ENCODE measurements at places on chromosomes 3 and 15.
A peak's percentile ranks its signal among the peaks of the same experiment; 100 is the strongest.

DNA sequence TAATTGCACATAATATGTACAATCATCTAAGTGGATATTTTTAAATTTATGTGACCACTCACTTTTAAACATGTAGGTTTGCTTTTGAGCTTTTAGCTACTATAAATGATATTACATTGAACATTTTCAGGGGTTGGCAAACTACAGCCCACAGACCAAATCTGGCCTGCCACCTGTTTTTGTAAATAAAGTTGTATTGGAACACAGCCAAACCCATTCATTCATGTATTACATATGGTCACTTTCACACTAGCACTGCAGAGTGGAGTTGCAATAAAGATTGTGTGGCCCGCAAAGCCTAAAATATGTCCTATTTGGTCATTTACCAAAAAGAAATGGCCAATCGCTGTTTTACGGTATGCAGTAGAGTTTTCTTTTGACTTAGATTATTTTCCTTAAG lies 21.2 kb downstream of the CMTM7 start:
- DNase-seq = no peak

DNA sequence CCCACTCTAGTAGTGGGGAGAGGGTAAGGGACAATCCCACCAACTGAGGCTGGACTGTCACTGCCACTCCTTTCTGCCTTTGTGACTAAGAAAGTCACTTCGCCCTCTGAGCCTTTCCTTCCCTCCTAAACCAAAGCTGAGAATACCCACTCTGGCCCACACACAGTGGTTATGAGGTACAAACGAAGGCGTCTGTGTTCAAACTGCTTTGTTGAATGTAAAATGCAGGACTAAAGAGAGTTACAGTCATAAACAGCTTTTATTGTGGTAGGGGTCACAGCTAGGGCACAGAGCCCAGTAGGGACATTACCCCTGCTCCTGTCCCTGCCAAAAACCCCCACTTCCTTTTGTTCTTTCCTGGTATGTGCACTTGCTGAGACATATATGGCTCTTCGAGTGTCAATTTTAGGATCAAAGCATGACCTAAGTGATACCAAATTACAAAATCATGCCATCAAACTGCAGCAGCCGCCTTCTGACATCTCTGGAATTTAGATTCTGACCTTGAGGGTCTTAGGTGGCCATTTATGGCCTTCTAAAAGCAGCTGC lies 45.1 kb downstream of the CTDSPL start:
- DNase-seq = peak; percentile 8

- DNase-seq = peak; percentile 70
Measured at GRCh38 chr15:90956274-90957030, 1.8 kb downstream of the RCCD1 start.

GRCh38 chr3:76570436-76571057 lies 469.4 kb upstream of the ROBO2 start:
- no peak for DNase-seq

GRCh38 chr3:120469882-120470301 lies 19.1 kb upstream of the FSTL1 start:
- DNase-seq = no peak

GRCh38 chr3:196397941-196398340 lies 34.3 kb downstream of the UBXN7 start:
- no peak for DNase-seq

GRCh38 chr3:44682182-44682896 lies 30.1 kb upstream of the ZNF502 start:
- DNase-seq = no peak

DNA sequence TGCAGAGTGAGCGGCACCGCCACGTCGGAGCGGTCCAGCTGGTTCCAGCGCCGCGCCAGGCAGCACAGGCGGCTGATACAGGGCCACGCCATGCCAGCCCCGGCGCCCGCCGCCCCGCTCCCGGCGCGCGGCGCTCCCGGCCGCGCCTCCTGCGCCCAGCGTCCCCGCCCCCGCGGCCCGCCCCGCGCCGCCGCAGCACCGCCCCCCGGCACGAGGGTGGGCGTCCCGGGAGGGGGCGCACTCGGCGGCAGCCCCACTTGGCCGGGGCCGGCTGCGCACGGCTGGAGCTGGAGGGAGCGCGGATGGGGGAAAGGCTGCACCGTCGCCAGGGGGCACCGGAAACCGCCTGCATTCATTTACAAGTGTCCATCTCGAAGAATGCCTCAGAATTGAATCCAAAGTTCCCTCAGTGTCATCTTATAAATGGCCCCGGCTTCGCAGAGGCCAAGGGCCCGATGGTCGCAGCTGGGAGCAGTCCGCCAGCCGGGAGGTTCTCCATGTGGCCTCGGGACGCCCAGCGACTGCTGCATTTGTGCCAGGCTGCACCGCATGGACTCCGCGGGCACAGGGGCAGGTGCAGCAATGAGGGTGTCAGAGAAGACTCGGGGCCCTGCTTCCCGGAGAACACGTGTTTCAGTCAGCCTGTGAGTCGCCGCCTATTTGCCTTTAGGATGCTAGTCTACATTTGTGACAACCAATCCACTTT lies at the start of gene MAP6D1:
Gene MAP6D1, minus strand, starts transcription at position 122 of the 706 bp plus-strand sequence. Its CDS starts 30 bp downstream, at position 92.
- peak; percentile 49 for DNase-seq

DNA sequence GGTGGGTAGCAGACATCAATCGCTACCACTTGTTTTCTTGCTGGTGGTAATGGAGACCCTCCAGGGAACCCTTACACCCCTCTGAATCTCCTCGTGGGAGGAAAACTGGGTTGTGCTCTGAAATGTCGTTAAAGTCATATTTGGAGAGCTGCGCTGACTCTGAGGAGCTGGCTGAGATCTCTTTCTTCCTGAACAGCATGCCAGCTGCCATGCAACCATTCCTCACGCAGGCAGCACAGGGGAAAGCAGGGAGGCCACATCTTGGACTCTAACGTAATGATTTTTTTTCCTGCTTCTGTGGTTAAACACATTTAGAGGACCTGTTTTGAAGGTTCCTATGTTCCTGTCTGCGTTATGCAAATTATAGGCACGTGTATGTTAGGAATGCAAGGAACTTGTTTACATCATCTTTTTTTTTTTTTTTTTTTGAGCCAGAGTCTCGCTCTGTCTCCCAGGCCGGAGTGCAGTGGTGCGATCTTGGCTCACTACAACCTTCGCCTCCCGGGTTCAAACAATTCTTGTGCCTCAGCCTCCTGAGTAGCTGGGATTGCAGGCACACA lies 156.7 kb downstream of the TJP1 start:
- no peak for DNase-seq

GRCh38 chr3:185363662-185364203 lies 797 bp downstream of the MAP3K13 start:
- no peak for DNase-seq

- no peak for DNase-seq
Measured at GRCh38 chr3:120393761-120394160, 44.6 kb upstream of the LRRC58 start.

DNA sequence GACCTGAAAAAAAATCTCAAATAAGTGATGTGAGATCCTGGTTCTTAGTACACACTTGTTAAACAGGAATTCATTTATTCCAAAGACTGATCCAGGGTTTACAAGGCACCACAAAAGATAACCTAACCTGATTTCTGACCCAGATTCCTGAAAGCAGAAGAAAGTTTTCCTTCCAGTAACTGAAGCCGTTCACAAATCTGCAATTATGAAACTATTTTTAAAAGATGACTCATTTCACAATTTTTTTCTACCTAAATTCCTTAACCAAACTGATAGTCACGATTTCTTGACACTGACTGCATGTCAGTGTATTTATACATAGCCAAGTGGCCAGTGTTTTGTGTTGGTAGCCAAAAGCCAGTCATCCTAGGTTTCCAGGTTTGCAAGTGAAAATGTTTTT lies 17.1 kb downstream of the SLC9A9 start:
- DNase-seq = no peak

DNA sequence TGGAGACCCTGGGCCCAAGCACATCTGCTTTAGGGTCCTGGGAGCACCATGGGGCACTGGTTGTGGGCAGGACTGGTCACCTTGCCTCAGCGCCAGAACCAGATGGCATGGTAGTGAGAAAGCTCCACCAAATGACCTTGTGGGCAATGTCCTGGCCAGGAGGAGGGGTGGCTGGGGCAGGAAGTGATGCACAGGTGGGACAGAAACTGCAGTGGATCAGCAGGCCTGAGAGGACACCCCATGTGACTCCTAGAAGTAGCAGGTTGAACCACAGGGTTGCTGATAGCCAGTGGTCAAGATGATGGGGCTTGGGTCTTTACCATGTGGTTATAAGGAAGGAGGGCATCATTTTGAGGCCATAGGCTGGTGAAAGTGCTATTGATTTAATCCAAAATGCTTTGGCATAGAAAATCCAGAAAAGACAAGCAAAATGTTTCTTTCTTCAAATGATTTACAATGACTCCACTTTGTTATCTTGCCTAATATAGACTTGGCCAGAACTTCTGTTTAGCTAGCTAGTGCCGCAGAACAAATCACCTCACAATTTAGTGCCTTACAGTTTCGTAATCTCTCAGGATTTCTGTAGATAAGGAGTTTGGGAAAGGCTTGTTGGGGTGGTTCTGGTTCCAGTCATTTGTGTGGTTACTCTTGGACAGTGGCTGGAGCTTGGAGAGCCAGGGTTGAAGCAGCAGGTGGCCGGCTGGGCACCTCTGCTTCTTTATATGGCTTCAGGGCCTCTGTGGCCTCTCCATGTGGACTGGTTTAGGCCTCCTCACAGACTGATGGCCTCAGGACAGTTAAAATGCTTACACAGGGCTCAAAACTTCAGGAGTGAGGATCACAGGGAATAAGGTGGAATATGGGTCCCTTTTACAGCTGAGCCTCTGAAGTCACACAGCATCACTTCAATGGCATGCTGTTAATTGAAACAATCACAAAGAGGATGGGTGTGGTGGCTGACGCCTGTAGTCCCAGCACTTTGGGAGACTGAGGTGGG lies 27.5 kb downstream of the TMEM158 start:
- no peak for DNase-seq

GRCh38 chr3:115062009-115062408 lies 85.1 kb downstream of the ZBTB20 start:
- DNase-seq = no peak

DNA sequence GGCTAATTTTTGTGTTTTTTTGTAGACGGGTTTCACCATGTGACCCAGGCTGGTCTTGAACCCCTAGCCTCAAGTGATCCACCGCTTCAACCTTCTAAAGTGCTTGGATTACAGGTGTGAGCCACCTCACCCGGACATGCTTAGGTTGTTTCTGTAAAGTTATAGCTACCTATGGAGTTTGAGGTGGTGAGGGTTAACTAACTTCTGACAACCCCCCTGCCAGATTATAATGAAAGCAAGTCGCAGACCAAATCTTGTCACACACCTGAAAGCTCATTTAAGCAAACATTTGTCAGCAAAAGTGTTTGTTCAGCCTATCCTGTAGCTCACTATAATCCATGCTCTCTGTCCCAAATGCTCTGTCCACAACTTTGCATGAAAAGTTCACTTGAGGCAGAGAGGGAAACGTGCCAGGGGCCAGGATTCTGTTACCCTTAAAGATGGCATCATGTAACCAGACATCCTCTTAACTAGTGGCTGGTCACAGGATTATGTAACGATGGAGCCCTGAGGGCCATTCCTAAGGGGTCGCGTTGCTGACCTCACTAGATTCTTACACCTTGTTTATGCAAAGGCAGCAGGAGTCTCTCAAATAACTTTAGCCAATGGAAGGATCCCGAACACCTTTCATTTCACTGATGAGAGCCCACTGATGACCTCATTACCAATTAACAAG lies 24.1 kb upstream of the SENP5 start:
- no peak for DNase-seq

- DNase-seq = no peak
Measured at GRCh38 chr3:149245738-149246451, 24.3 kb upstream of the CP start.

DNA sequence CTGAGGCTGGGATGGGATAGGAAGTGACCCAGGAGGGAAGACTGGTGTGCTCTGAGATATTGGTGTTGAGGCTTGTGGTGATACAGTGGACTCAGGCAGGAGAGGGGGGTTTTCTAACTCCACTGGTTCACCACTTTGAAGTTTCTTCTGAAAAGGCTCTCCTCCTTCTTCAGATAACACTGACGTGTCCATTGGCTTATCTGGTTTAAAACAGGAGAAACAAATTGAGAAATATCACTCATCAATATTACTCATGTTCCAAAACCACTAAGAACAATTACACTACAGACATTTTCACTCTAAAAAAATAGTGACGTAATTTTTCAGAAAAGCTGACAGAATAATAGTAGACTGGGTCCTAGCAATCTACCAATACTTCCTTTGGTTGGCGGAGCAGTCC lies 23.1 kb downstream of the TP53BP1 start:
- DNase-seq = no peak

GRCh38 chr3:187740421-187741399 lies 4.6 kb downstream of the BCL6 start:
- DNase-seq = peak; percentile 33

DNA sequence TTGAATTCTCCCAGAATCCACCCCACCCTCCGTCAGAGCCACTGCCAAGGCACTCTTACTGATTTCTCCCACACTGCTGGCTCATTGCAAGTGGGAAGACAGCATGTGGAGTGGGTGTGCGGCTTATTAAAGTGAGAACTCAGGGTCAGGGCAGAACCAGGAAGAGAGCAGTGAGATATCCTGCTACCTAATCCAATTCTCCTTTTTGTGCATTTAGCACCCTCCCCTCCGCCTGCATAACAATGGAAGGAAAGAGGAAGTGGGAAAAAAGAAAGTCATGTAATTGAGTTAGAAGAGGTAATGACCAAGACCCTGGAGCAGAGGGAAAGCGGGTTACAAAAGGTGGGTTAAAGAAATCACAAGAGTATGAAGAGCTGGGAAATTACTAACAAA lies 27.8 kb upstream of the PIK3CB start:
- no peak for DNase-seq

GRCh38 chr15:38688761-38689160 lies 124.1 kb upstream of the RASGRP1 start:
- no peak for DNase-seq

DNA sequence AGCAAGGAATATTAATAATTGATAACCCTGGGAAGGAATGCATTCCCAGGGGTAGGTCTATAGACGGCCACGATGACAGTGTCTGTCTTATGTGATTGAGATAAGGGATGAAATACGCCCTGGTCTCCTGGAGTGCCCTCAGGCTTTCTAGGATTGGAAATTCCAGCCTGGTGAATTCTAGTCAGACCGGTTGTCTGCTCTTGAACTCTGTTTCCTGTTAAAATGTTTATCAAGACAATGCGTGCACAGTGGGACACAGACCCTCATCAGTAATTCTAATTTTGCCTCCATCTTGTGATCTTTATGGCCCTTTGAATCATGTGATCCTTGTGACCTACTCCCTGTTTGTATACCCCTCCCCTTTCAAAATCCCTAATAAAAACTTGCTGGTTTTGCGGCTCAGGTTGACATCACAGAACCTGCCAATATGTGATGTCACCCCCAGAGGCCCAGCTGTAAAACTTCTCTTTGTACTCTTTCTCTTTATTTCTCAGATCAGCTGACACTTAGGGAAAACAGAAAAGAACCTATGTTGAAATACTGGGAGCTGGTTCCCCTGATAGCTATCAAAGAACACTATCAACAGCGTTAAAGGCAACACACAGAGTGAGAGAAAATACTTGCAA lies 183.3 kb downstream of the PDE8A start:
- no peak for DNase-seq
